Activated CD4-positive, CD25-positive, alpha-beta regulatory T cell (primary cell): ENCODE measurements at places on chromosomes 13 and 19.

DNA sequence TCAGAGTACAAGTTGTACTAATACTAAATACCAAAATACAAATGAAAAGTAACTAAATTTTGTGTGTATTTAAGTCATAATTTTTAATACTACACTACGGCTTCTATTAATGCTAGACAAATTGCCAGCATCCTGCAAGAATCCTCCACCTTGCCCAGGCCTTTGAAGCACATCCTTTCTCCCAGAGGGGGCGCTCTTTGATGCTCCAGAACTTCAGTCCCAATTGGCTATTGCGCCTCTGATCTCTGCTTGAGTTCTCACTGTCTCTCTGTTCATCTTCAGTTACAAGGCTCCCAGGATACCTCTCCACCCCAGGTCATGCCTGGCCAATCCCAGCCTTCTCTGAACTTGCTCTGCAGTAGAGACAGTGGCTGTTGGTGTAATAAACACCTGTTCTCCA is 141.0 kb downstream of the DCLK1 start:
- DNase-seq = no peak

DNA sequence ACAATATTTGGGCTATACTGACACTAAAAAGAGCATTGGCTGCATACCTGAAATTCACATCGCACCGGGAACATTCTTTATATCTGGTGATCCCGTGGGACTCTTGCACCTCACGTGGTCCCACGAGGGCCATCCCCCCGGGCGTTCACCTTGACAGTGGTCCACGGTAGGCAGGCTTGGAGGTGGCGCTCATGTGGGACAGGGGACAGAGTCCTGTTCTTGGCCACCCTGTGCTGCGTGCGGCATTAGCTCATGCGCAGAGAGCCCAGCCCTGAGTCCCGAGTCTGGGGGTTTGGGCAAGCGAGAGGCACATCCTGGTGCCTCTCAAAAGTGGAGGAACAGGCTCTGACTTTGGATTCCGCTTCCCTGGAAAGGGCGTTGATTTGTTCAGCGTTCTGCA is 7.5 kb downstream of the GAMT start:
- no peak for DNase-seq

DNA sequence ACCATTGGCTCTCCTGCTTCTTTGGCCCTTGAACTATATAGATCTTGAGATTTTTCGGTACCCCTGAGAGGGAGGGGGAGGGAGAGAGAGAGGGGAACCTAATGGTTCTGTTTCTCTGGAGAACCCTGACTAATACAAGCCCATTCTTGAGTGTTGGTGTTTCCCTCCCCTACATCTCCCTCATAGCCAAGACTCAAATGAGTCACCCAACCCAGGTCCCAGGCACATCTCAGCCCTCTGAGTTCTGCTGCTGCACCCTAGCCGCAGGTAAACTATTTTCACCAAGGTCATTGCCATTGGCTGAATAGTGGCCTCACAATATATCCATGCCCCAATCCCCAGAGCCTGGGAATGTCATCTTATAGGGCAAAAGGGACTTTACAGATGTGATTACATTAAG is 225.8 kb upstream of the MAB21L1 start:
- DNase-seq = no peak

GRCh38 chr19:10744801-10745293 is 27.0 kb downstream of the DNM2 start:
- DNase-seq = no peak
